ENCODE measurements at places on chromosomes 11 and 22.

DNA sequence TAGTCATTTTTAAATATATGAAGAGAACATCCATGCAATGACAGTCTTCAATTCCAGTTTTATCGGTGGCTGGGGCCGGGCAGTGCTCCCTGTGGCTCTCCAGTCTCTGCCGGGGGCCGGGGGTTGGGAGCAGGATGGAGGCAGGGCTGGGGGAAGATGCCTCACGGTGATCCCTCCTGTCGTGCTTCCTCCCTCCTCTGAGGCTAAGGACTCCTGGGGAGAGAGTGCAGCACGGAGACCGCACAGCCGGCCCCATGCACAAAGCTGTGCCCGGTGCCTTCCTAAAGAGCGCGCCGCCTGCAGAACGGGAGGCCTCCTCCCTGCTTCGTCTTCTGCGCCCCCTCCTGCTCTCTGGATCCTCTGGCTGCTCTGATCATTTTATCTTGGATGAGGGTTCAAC is 20.5 kb downstream of the GAL start:
- DNase-seq: no peak

GRCh38 chr11:64910451-64911093 is 6.4 kb downstream of the ATG2A start:
- no peak for DNase-seq

GRCh38 chr11:19628018-19628417 is 84.6 kb upstream of the NAV2 start:
- no peak for DNase-seq

- peak; percentile 97 for DNase-seq
Observed at GRCh38 chr11:124746621-124747243, 5.3 kb downstream of the VSIG2 start.

- DNase-seq: peak; percentile 54
Observed at GRCh38 chr11:133947321-133947756, 9.4 kb downstream of the IGSF9B start.

DNA sequence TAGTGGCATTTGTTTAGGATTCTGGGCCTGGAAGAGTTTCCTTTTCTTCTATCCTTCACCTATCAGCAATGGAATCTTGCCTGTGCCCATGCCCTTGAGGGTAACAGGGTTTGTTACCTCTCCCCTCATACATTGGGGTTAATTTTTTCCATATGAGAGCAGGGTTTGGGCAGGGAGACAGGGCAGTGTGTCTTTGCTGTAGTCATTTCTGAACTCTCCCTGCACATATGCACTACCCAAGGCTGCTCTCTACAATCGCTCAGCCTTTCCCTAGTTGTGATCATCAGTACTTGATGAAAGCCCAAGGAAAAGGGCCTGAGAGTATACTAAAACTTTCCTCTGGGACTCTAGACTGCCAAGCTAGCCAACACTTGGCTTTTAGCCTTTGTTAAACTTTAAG is 95.7 kb downstream of the LRRC32 start:
- DNase-seq: no peak

DNA sequence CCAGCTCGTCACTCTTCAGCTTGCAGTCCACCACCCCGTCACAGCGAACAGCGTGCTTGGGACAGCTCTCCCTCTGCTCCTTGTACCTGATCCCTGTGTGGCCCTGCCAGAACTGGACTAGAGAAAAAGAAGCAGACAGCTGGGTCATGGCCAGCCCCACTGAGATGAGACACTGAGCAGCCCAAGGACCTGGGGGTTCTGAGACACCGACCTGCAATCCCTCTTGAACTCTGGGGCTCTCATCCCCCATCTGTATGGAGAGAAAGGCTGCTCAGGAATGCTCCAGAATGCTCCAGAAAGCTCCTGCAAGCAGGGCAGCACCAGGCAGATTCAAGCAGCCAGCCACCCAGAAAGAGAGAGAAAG is 14.8 kb downstream of the TMPRSS13 start:
- no peak for DNase-seq

- no peak for DNase-seq
Observed at GRCh38 chr22:44520465-44521094, 22.5 kb upstream of the RTL6 start.

GRCh38 chr22:41401781-41402648 is 20.3 kb downstream of the TEF start:
- peak; percentile 59 for DNase-seq

DNA sequence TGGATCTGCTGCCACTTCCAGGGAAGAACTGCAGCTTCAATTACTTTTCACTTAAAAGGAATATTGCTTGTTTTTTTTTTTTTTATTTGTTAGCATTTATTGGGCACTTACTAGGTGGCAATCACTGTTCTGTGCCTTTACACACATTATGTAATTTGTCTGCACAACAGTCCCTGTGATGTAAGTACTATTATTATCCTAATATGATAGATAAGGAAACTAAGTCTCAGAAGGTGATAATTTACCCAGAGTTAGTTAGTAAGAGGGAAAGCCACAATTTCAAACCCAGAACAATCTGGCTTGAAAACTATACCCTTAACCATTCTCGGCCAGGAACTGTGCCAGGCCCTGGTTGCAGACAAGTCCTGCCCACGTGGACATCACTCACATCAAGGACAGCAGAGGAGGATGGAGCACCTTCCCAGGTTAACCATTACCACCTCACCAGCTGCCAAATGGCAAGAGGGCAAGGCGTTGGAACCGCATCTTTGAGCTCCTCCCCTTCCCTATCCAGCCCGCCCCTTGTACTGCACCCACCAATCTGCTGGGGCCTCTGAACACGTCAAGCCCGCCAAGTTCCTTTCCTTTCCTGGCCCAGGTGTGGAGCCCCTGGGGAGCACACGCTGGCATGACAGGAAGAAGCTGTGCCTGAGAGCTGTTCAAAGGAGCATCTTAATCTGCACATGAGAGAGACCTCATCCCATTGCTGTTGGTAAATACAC is 78.4 kb downstream of the NAV2 start:
- DNase-seq: peak; percentile 61

- DNase-seq: no peak
Observed at GRCh38 chr11:94199136-94200130, 70.8 kb downstream of the PANX1 start.

GRCh38 chr11:68036717-68037239 is 2.0 kb upstream of the TCIRG1 start:
- DNase-seq: peak; percentile 53
